GM04503 (cell line): ENCODE measurements at places on chromosomes 16 and 17.
A peak's percentile ranks its signal among the peaks of the same experiment; 100 is the strongest.

DNA sequence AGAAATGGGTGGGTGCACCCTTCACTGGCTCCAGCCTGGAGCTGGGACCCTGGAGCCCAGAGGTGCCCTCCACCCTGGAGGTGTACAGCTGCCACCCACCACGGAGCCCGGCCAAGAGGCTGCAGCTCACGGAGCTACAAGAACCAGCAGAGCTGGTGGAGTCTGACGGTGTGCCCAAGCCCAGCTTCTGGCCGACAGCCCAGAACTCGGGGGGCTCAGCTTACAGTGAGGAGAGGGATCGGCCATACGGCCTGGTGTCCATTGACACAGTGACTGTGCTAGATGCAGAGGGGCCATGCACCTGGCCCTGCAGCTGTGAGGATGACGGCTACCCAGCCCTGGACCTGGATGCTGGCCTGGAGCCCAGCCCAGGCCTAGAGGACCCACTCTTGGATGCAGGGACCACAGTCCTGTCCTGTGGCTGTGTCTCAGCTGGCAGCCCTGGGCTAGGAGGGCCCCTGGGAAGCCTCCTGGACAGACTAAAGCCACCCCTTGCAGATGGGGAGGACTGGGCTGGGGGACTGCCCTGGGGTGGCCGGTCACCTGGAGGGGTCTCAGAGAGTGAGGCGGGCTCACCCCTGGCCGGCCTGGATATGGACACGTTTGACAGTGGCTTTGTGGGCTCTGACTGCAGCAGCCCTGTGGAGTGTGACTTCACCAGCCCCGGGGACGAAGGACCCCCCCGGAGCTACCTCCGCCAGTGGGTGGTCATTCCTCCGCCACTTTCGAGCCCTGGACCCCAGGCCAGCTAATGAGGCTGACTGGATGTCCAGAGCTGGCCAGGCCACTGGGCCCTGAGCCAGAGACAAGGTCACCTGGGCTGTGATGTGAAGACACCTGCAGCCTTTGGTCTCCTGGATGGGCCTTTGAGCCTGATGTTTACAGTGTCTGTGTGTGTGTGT lies 46.8 kb downstream of the IL21R start:
- no peak for DNase-seq

DNA sequence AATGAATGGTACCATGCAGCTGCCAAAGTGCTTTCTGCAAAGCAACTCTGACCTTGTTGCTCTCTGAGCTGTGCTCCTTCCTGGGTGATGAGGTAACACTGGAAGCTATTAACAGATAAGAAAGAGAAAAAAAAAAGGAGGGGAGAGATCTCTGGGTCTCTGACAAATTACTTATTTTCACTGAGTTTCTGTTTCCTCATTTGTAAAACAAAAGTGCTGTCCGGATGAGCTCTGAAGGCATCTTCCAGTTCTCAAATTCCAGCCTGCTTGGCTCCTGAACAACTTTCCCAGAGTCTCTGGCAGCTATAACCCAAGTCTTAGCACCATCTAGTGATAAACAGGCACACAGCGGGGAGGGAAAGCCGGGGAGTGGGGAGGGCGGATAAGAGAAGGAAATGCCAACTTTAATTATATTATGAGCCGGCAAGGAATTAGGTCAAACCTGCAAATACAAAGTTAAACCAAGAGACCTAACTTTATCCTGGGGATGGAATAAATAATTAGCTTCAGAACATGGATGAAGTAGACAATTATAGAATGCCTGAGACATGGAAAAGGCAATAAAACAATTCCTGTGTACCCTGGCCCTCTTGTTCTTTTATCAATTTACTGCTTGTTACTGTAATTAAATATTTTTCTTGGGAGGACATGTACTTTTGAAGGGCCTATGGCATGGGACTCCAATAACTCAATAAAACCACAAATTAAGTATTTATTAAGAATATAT lies 61.3 kb upstream of the KIFC3 start:
- peak; percentile 45 for DNase-seq

DNA sequence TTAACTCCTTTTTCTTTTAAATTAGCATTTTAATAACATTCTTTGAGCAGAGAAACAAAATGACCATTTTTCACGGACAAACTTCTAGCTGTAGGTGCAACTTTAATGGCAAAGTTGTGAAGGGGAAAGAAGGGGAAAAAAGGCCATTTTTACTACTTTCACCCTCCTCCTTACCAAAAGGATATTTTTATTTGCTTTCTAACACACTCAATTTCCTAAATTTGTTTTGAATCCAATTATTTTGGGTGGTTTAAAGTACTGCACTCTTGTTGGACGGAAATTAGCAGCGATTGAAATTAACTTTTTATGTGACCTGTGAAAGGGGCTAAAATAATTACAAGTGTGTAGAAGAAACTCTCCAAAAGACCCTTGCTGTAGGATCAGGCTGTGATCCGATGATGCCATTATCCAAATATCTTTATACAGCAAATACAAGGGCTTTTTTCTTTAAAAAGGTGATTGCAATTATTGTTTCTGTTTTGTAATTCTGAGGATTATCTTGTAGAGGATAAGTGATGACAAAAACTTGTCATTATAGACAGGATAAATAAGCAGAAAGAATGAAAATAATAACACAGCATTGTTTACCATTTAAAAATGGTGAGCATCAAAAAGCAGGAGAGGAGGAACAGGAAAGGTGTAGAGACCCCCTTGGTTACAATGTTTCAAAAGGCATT lies 42.4 kb downstream of the SNX11 start:
- DNase-seq = no peak

- DNase-seq = no peak
These were observed 6.9 kb downstream of the KRT24 start for GRCh38 chr17:40696651-40697072.

GRCh38 chr16:49597796-49598195 lies 224.2 kb downstream of the C16orf78 start:
- DNase-seq = no peak

- DNase-seq = no peak
These were observed 2.7 kb downstream of the SHCBP1 start for GRCh38 chr16:46618516-46618915.

- no peak for DNase-seq
These were observed 62.0 kb upstream of the AMZ2 start for GRCh38 chr17:68185820-68186219.

GRCh38 chr17:57856792-57857620 lies 7.2 kb upstream of the MRPS23 start:
- DNase-seq = no peak

DNA sequence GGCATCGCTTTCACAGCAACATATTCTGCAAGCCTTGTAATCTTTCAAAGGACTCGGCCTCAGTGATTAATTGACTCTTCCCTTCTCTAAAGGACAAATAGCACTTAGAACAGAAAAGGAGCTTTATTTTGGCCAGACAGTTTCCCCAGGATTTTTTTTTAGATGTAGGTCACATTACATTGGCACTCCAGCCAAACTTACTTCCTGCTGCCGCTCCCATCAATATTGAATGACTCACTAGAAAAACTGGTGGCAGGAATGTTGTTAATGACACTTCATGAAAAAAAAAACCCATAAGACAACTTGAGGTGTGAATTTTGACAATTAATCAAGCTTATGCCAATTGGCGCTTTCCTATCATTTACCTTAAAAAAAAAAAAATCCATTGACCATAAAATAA lies 432.6 kb downstream of the TOX3 start:
- DNase-seq = no peak

- DNase-seq = no peak
These were observed 17.8 kb upstream of the AATK start for GRCh38 chr17:81183807-81184206.

GRCh38 chr16:81567987-81568748 lies 123.6 kb downstream of the CMIP start:
- no peak for DNase-seq

GRCh38 chr17:45431531-45432404 lies 902 bp downstream of the ARHGAP27 start:
- no peak for DNase-seq

DNA sequence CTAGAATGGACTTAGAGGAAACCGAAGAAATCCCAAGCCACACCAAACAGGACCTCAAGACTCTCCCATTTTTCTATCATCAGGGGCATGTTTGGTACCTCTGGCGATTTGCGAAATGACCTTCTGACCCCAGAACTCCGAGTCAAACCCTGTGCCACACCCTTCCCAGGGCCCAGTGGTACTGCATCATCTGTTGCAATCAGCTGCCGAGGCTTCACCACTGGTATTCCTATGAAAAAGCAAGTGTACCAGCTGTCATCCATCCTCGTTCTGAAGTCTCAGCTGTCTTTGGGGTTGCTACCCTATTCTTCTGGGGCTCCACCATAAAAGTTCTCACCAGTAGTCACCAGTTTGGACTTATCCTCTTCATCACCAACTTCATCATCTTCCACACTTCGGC lies 2.3 kb upstream of the RSKR start:
- no peak for DNase-seq

DNA sequence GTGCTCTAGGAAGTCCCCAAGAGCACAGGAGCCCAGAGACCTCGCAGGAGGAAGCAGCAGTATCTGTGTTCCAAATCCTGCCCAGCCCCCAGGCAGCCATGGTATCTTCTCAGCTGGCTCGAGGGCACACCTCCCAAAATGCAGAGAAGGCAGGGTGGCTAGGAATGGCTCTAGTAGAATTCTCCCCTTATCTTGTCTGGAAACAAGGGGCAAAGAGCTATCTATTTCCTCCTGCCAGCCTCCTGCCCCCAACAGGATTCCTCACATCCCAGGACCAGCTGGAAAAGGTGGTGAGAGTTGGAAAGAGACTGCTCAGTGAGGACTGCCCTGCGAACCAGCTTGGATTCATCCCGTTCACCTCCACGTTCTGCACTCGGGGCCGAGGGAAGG lies 8.6 kb upstream of the TSPOAP1 start:
- no peak for DNase-seq

GRCh38 chr16:84582958-84583516 lies 34.8 kb downstream of the COTL1 start:
- DNase-seq = no peak

DNA sequence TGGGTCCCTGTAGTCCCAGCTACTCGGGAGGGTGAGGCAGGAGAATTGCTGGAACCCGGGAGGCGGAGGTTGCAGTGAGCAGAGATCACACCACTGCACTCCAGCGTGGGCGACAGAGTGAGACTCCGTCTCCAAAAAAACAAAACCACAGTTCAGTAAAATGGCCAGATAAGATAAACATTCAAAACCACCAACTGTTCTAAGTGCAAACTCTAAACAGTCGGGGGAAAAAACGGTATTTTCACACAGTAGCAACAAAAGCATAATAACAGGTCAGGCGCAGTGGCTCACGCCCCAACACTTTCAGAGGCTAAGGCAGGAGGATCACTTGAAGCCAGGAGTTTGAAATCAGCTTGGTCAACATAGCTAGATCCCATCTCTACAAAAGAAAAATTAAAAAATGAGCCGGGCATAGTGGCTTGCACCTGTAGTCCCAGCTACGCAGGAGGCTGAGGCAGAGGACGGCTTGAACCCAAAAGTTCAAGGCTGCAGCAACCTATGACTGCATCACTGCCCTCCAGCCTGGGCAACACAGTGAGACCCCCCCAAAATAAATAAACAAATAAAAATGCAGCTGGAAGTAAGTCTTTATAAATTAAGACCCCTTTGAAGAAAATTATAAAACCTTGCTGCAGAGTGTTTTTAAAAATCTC lies 10.8 kb upstream of the HASPIN start:
- no peak for DNase-seq

- no peak for DNase-seq
These were observed 52.7 kb upstream of the LHX1 start for GRCh38 chr17:36884495-36885152.

DNA sequence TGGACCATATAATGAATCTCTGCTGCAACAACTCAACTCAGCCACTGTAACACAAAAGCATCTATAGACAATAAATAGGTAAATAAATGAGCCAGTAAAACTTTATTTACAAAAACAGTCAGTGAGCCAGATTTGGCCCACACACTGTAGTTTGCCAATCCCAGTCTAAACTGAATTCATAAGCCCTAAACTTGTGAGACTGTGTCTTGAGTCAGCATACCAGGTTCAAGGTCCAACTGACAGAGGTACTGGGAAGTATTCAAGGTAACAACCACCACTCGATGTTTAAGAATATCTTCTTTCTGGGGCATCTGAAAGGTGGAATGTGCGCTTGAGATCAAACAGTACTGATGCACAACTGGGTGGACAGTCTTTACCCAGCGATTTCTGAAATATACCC lies 94.2 kb downstream of the HELZ start:
- no peak for DNase-seq

GRCh38 chr17:68403122-68403521 lies 54.2 kb downstream of the WIPI1 start:
- no peak for DNase-seq

DNA sequence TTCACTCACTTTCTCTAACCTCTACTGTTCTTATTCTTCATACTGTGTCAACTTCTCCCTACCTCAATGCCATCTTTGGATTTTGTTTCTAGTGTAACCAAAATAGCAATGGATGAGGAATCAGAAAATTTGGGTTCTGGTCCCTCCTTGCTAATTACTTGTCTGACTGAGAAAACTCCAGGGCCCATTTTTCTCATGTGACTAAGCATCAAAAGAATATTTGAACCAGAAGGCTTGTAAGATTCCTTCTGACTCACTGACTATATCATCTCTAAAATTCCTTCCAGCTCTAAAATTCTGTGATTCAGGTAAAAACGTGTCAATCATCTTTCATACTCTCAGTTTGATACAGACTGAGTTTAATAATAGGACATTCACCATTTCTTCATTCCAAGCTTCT lies 57.9 kb downstream of the BRIP1 start:
- DNase-seq = peak; percentile 51

GRCh38 chr17:56184650-56185049 lies 31.4 kb downstream of the ANKFN1 start:
- DNase-seq = no peak

DNA sequence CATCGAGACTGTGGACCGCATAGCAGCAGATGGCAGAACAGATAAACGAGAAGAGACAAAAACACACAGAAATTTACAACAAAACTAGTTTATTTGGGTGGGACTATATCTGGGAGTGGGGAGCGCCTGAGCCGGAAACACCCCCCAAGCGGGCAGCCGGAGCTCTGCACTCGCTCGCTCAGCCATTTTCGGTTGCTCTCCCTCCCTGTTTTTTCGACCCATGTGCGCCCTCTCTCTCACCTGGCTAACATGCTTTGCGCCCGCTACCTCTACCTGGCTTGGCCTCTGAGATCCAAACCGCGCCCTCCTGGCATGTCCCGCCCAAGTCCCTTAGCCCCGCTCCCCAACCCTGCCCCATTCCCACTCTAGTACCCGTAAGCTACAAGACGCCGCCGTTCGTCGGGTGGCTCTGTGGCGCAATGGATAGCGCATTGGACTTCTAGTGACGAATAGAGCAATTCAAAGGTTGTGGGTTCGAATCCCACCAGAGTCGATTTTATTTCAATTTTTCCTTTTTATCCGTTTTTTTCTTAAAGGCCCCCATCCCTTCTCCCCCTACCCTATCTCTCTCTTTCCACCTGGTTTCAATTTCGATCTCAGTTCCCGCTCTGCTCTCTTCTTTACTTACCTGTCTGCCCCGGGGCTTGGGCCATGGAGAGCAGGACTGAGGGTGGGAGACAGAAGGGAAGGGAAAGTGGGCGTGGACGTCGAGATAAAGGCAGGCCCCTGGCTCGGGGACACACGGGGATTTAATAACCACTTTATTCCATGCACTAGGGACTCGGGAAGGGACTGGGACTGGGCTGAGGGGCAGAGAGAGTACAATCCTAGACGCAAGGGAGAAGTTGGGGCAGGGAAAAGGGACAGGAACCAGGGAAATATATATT lies 2.4 kb upstream of the ALOXE3 start:
- DNase-seq = no peak
